ENCODE measurements at places on chromosomes 7 and 10.

GRCh38 chr10:86959737-86960002 lies 1.3 kb downstream of the SNCG start:
- no peak for DNase-seq

GRCh38 chr7:77685233-77685632 lies 11.0 kb upstream of the RSBN1L start:
- DNase-seq, result no peak

DNA sequence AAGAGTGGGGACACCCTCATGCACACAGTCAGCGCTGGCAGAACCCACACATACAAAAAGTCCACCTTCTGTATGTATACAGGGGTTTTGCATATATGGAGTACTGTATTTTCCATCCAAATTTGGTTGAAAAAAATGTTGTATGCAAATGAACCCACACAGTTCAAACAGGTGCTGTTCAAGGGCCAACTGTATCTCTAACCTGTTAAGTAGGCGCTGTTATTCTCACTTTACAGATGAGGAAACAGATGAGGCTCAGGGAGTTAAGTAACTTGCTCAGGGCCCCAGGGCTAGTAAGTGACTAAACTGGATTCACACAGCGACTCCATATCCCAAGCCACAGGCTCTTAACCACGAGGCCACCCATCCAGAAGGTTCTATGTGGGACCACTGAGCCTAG lies 69.9 kb downstream of the C10orf105 start:
- no peak for DNase-seq

DNA sequence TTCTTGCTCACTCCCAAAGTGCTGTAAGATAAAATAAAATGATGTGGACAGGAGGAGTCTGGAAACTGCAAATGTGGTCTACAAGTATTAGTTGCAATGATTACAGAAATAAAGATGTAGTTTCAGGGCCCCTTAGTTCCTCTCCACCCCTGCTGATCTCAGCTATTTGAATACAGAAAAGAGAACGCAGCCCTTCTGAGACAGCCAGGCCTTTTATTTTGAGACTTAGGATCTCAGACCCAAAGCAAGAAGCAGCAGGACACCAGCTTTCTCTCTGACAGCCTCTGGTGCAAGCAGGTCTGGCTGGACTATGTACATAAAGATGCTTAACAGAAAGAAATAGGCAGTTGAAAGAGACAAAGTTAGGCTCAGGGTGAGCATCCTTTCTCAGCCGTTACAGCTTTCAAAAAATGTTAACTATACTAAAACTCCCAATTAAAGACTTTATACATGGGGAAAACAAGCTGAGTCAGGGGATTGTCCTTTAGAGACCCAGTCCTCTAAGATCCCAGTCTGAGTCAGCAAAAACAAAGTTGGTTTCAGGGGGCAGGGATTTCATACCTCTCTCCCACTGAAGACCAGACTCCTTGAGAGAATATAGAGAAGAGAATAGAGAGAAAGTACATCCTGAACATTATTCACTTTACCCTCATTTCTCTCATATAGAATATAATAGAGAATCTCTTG lies 220.4 kb downstream of the TMEM178B start:
- no peak for DNase-seq

DNA sequence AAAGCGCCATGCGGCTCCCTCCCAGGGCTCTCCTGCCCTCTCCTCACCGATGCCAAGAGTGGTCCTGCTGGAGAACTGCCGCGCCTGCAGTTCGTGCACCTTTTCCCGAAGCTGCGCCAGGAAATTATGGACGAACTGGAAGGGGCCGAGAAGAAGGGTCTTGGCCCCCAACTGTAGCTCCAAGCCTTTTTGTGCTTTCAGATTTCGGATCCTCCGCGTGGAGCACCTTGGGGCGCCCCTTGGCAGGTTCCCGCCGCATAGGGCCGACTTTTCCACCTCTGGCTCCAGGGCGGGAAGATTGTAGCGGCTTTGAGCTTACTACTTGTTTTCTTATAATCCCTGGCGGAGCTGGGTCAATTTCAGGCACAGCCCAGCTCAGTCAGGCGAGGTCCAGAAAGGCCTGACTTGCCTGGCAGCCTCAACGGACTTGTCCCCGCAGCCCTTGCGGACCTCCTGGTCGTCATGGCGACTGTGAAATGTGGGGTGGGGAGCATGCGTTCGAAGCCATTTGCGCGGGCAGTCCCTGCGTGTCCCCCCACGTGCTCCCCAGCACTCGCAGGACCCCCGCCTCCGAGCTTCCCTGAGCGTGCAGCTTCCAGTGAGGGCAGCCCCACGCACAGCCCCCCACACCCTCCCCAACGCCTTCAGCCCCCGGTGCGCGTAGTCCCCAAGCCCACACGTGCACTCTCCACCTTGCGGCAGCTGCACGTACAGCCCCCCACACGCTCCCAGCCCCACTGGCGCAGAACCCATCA lies 129.9 kb downstream of the KBTBD2 start:
- no peak for DNase-seq

- no peak for DNase-seq
Measured at GRCh38 chr7:90320014-90320413, 1.1 kb downstream of the FAM237B start.

DNA sequence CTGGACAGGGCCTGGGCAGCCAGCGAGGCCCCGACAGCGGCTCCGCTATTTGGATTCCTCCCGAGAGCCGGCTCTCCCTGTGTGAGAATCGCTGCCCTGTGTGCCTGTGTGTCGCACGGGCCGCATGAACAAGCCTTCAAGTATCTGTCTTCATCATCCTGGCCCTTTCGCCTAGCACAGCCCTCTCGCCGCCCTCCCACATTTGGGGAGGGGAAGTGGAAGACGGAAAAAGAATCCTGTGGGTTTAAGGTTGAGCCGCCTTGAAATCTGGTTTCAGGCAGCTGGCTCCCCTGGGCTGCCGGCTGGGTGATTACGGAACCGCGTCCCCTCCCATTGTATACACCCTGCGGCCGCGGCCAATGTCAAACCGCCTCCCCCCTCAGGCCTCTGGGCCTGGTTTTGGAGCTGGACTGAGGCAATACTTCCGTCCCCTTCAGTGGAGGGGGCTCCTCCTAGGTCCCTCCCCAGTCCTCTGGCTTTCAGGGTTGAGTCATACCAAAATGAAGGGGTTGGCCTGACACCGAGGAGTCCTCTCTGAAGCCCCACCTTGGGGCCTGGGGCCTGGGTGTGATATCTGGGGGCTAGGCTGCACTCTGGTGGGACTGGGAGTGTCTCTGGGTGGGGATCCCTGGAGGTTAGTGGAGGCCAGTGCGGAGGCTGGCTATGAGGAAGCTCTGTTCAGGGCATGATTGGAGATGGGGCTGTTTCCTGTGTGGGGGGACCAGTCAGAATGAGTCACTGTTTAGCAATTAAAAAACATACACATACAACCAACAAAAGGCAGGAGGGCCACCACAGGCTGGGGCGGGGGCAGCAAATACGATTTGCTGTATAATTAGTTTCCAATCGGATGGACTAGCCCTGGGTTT lies 1.7 kb downstream of the TRIM8 start:
- peak; percentile 80 for DNase-seq

GRCh38 chr7:46603780-46604179 lies 682.7 kb upstream of the IGFBP3 start:
- DNase-seq, result no peak

GRCh38 chr7:121484089-121484763 lies 88.1 kb upstream of the FAM3C start:
- no peak for DNase-seq

DNA sequence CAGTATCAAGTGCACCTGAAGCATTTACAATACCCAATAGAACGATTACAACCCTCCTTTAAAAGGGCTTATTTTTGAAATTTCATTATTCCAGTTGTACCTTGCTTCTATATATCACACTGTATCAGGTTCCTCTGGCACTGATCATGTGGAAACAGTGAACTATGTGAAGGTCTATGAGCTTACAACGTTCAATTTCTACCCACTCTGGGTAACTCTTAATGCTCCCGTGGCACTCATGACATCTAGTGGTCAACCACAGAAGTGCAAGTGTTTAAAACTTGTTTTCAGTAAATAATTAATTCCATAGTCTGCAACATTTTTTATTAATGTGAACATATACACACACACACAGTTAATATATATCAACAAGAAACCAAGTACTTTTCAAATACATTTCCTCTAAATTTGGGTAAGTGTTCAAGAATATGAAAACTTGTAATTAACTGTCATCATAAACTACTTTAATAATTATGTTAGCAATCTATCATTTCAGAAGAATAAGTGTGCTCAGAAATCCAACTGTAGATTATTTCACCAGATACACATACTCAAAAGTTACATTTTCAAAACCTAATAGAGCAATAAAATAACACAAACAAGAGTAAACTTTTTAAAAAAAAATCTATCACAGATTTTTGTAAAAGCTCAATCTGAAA lies 61.0 kb downstream of the MPP7 start:
- DNase-seq, result no peak

All from C1 segment of cervical spinal cord (tissue), 14 donors.